Nucleus accumbens (tissue), 56 donors: ENCODE measurements at places on chromosomes 6 and 20.

DNA sequence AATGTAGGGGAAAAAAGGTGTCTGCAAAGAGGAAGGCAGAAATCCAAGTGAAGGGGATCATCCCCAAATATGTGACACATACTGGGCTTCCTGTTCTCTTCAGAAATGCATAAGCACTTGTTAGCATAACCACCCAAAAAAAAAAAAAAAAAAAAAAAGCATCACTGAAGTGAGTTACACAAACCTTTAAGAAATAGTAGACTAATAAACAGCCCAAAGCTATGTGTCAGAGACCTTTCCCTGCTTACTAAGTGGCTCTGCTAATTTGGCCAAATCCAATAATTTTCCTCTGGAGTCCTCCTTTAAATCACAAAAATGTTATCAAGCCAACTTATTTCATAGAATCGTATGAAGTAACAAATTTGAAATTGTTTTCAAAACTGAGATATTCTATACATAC lies 7.5 kb upstream of the DST start:
- DNase-seq, result no peak

GRCh38 chr6:42436825-42437224 lies 14.9 kb downstream of the TRERF1 start:
- no peak for DNase-seq

DNA sequence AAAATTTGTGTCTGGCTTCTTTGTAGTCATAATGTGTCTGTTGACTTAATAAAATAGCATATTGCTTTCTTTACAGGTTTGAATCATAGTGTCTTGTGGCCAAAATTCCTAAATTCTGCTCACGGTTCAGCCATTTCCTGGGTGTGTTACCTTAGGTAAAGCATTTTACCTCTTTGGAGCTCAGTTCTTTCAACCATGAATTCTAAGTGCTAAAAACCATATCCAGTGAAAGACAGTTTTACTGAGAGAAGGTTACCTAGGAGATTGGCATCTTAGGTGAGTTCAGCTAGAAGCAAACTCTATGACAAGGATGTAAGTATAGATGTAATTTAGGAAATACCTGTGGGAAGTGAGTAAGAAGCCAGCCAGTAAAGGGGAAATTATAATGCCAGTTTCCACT lies 20.7 kb downstream of the CRYBG1 start:
- no peak for DNase-seq

GRCh38 chr6:50128420-50129005 lies 78.8 kb upstream of the DEFB112 start:
- no peak for DNase-seq

- no peak for DNase-seq
Observed at GRCh38 chr6:140345935-140346334, 971.5 kb upstream of the CITED2 start.

GRCh38 chr20:17273717-17274116 lies 46.9 kb downstream of the PCSK2 start:
- no peak for DNase-seq

DNA sequence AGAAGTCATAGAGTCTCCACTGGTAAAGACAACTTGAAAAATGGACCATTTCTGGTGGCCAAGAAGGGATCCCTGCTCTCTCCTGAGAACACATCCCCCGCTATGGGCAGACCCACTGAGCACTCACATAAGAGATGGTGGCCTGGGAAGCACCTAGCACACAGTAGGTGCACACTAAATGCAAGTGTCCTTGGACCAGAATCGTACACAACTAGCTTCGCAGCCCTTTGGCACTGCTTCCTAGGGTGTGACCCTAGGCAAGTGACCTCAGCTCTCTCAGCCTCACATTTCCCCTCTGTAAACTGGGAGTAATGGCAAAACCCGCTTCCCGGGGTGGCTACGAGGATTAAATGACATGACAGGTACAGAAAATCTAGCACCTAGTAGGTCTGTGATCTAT lies 35.1 kb downstream of the KCNB1 start:
- no peak for DNase-seq

DNA sequence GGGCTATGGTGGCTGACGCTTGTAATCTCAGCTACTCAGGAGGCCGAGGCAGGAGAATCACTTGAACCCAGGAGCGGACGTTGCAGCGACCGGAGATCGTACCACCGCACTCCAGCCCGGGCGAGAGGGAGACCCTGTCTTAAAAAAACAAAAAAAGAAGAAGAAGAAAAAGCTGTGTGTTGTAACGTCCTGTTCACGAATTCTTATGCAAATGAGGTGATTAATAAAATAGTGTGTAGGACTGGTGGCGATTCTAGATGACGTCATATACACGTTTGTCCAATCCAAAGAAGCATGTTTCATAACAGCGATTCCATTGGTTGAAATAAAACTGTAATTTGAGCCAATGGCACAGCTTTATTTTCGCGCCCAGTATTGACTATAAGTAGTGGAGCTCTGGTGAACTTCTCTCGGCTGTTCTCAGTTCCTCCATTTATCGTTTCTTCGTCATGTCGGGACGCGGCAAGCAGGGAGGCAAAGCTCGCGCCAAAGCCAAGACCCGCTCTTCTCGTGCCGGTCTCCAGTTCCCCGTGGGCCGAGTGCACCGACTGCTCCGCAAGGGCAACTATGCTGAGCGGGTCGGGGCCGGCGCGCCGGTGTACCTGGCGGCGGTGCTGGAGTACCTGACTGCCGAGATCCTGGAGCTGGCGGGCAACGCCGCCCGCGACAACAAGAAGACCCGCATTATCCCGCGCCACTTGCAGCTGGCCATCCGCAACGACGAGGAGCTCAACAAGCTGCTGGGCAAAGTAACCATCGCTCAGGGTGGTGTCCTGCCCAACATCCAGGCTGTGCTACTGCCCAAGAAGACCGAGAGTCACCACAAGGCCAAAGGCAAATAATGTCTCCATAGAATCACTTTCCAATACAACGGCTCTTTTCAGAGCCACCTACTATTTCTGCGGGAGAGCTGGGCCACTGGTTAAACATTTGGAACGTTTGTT lies 47.0 kb downstream of the OR2B2 start:
- peak; percentile 21 for DNase-seq

DNA sequence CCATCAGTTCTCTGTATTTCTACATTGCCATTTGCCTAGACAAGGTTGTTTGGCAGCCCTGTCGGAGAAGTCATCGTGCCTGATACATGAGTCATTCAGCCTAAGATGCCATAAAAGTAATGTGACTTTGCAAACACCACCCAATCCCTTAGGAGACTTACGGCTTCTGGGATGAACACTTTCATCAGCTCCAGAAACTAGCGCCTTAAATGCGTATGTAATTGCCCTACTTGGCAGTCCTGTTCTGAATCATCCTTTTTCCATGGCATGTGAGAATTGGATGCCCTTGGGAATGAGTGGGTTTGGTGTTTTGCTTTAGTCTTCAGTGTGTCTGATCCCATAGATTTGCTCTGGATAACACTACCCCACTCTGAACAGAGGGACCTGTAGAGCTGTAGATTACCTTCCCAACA lies 158.5 kb downstream of the SASH1 start:
- no peak for DNase-seq

- no peak for DNase-seq
Observed at GRCh38 chr20:59314997-59315396, 14.6 kb downstream of the EDN3 start.
